GOT3 (cell line): ENCODE measurements at places on chromosomes 3 and 15.

- DNase-seq = no peak
Observed at GRCh38 chr3:158479051-158479450, 91.9 kb upstream of the MLF1 start.

GRCh38 chr15:70036585-70037291 is 61.0 kb downstream of the TLE3 start:
- DNase-seq = no peak

DNA sequence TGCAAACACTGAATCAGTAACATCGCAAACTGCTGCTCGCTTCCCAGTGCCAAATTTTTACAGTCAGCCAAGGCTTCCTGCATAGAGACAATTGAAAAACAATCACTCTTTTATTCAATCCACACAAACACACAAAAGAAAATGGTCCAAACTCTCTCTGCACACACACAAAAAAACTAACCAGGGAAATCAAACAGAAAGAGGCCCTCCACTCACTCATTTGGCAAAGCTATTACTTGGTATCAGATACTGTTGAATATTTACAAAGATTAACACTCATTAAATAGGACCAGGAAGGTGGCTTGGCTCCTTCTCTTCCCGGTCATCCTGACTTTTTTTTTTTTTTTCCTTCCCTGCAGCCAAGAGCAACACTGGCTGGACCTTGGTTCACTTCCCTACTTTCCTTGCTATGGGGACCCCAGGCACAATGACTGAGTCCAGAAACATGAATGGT is 62.4 kb upstream of the SPATA12 start:
- DNase-seq = no peak

GRCh38 chr3:38036906-38037305 is 2.1 kb upstream of the DLEC1 start:
- DNase-seq = no peak

DNA sequence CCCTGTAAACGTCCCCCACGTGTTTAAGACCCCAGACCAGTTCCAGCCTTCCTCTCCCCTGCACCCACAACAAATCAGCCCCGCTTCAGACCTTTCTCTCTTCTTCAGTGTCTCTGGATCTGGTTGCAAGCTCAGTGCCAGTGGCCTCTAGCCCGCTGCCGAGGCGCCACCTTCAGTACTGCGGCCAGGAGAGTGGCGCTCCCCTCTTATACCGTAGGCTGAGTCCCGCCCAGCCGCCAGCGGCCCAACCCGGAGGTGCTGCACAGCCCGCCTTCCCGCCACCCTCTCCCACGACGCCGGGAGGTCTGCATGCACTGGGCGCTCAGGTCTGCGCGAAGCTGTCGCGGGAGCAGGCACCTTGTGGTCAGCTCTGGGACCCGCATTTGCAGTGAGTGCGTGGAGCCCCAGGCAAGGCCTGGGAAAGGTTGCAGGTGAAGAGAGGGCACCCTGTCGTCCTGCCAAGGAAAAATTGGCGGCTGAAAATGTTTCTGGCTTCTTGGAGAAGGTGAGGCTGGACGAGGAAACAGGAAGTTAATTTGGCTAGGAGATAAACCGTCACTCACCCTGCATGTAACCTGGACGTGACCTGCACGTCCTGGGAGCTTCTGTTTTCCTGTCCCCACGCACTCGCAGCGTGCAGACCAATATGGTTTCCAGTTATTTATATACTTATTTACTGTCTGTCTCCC is at the start of gene C2CD4B:
C2CD4B (minus strand) TSS at position 182 of the 689 bp plus-strand sequence. CDS start 301 bp downstream, outside the sequence.
- DNase-seq = no peak

DNA sequence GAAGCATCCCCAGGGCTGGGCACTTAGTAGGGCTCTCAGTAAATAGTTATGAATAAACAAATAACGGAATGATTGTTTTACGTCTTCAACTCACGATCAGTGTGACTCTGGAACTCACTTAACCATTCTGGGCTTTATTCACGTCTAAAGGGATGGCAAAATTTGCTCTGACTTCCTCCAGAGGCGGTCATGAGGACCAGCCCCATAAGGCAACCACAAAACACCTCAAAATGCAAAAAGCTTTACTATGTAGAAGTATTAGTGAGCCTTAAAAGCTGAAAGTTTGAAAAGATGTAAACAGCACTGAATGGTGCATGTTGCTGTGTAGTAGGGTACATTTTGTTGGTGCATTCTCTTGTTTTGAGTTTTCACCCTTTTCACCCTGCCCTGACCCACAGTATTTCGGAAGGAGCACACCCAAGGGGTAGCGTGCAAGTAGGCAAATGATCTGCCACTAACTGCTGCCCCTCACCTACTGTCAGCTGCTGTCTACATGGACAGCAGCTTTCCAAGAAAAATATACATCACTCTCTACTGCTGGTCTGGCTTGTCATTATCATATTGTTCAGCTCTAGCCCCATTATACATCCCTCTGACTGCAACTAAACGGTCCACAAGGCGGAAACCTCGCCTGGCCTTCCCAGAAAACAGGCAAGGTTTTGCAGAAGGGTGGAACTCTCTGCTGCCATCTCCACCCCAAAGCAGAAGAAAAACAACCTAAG is 308.5 kb upstream of the PROK2 start:
- no peak for DNase-seq
